COLO829 (cell line): ENCODE measurements at places on chromosomes 1 and 21.

GRCh38 chr1:41483001-41483850, 1.3 kb downstream of the EDN2 start:
- no peak for DNase-seq

DNA sequence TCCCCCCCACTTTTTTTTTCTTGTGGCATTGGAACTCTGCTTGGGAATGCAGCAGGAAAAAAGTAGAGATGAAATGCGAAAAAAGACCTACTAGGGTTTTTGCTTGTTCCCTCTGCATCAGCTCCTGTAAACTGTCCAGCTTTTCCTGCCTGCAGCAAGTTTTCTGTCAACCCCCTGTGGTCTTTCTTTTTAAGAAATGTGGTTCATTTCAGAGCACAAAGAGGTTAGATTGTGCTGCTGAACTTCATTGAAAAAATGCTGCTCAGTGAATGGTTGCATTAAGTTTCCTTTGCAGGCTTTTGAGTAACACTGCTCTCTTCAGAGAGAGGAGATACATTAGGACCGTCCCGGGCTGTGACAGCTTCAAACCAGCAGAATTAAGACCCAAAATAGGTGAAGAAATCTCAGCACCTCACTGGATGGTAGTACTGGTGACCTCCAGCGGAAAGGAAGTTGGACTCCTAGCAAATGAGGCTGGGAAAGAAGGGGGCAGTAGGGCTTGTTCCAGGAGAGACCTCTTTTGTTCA, 80.7 kb downstream of the NDUFS5 start:
- no peak for DNase-seq

DNA sequence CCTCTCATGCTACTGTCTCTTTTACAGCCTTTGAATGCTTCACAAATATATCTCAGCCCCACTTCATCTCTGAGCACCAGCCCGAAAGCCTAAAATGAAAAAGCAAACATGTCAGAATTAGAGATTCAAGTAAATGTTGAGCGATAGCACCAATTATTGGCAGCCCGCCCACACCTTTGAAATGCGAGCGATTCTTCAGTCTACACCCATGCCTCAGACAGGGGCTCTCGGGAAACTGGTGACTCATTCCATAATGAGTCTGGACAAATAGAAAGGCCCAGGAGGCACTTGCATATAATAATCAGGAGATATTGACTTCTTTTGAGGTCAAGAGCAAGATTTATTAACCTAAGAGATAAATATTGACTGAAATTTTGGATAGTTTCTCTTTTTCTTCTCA, 487.3 kb upstream of the PTBP2 start:
- DNase-seq: peak; percentile 22

DNA sequence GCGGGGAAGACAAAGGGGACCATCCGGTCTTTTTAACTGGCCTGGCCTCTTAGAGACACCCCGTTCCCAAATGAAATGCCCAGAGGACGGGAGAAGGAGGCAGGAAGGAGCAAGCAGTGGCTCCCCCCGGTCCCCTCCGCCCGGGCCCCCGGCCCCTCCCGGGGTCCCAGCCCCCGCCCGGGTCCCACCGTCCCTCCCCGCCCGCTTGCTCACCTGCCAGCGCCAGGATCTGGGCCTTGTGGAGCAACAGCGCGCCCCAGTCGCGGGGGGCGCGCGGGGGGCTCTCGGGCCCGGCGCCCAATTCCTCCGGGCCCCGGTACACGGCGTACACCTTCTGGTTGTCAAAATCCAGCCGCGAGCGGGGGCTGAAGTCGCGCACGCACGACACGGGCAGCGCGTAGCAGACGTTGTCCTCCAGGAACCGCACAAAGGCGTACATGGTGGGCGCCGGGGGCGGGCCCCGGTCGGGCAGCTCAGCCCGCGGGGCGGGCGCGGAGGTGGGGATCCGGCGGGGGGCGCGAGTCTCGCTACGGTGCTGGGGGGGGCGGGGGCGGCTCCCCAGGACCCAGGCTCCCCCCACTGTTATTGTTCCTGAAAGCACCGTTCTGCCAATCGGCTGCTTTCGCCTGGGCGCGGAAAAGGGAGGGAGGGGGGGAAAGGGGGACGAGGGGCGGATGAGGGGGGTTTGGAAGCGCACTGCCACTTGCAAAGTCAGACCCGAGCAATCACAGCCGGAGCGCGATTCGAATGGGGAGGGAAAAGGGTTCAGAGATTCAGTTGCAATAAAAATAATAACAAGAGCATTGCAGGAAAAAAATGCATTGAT, at the start of gene BEND5:
Gene BEND5, minus strand, starts transcription at position 499 of the 826 bp plus-strand sequence. Its CDS starts 60 bp downstream, at position 439.
- DNase-seq: no peak

DNA sequence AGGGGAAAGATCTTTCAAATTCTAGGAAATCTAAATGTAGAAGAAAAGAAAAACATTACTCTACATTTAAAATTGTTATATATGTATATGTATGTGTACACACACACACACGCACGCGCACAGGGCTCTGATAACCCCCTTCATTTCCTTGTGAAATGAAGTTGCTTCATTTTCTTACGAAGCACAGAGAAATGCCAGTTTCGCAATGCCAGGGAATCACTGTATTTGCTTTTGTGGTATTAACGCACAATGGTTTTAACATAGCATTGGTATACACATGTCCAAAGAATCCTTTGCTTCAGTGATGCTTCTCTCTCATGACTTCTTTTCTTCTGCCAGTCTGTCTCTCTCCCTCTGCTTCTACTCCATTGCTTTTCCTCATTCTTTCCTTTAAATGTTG, 8.4 kb upstream of the DDAH1 start:
- no peak for DNase-seq

- DNase-seq: no peak
Measured at GRCh38 chr1:27878787-27879335, 6.5 kb downstream of the THEMIS2 start.

- DNase-seq: no peak
Measured at GRCh38 chr1:248714248-248714647, 11.7 kb upstream of the OR14I1 start.

GRCh38 chr1:230394134-230394533, 32.0 kb downstream of the PGBD5 start:
- no peak for DNase-seq

GRCh38 chr21:34526618-34527290, 14.7 kb upstream of the KCNE1 start:
- peak; percentile 98 for DNase-seq

- DNase-seq: no peak
Measured at GRCh38 chr21:26815197-26815596, 30.0 kb downstream of the ADAMTS1 start.

GRCh38 chr1:182041615-182042014, 19.9 kb downstream of the ZNF648 start:
- no peak for DNase-seq

DNA sequence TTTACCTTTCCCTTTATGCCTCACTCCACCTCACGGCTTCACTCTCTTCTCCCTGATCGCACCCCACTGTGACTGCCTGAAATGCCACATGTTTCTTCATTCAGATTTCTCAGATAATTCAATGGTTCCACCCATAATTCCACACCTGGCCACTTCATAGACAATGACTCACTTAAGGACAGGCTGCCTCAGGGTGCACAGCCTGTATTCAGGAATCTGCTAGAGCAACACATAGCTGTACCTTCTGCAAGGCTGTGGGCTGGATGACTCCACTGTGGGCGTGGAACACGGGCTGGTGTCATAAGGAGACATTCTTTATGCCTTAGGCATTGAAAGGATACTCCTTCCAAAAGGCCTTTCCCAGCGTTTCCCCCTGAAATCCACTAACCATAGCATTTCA, 36.1 kb downstream of the L1TD1 start:
- no peak for DNase-seq

GRCh38 chr1:245788269-245788668, 633.5 kb downstream of the KIF26B start:
- DNase-seq: peak; percentile 28

- DNase-seq: no peak
Measured at GRCh38 chr1:242754926-242755325, 230.4 kb upstream of the PLD5 start.

- DNase-seq: no peak
Measured at GRCh38 chr21:43757601-43758000, 18.5 kb downstream of the CSTB start.

- no peak for DNase-seq
Measured at GRCh38 chr1:97245682-97246081, 524.1 kb downstream of the PTBP2 start.

DNA sequence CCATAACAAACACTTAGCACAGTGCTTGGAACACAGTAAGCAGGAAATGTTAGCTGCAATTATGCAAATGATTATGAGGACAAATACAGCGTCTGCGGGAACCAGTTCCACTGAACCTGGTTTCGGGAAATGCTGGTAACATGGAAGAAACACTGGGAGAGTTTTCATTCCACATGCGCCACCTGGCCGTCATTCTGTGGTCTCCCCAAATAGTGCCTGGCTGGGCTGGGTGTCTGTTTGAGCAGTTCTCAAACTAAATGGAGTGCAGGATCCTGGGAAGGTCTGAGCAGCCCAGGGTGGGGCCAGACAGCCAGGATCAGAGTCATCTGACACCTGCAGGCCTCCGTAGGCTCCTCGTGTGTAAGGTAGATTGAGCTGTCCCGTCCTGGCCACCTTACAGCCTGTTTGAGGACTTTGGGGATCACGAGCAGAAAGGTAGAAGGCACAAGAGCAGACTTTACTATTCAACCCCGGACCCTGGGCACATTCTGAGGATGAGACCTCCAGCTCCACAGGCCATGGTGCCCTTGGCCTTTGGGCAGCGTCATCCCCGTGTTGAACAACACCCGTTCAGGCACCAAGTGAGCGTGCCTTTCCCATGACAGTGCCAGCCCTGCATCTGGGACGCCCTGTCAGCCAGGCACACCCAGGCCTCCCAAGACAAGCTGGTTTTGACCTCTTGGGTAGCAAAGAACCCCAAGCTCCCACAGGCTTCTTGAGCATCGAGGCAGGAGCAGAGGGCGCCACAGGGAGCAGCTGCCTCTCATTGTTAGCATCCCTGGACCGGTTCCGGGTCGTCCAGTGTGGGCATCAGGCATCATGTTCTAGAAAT, 101.9 kb downstream of the PRDM2 start:
- no peak for DNase-seq
